ENCODE measurements at places on chromosomes 4 and X. TPM values are rescaled to one million over a fixed set of nuclear protein-coding genes. Genes with fewer than 3 reads are reported as not detected.

The WNK3 gene
- 6.4 TPM for polyA plus RNA-seq

The EDA2R gene
- 0.75 TPM for polyA plus RNA-seq

The TMSB15B gene
- polyA plus RNA-seq, result 15.8 TPM

DNA sequence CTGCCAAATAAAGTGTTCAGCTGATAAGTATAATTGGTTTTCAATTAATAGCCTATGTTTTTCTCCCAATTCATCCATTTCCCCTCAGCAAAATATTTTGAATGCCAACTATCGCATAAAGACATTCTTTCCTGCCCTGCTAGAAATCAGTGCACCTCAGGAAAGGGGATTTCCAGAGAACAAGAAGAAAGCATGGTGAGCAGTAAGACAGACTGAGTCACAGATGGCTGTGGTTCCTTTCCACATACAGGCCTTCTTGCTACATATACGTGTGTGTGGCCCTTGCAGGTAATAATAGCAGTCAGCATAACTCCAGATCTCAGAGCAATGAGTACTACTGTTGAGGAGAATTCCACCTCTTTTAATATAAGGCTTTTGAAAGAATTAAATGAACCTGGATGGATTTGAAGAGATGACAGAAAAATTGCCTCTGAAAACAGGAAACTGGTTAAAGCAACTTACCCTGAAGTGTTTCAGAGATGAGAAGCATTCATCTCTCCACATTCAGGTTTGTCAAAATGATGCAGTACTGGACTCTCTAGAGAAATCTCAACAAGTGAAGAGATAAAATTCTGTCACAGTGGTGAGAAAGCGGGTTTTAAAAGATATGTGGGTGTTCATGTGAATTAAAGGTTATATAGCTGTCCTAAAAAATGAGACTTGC is 13.6 kb downstream of the GASK1B start:
- no peak for DNase-seq

DNA sequence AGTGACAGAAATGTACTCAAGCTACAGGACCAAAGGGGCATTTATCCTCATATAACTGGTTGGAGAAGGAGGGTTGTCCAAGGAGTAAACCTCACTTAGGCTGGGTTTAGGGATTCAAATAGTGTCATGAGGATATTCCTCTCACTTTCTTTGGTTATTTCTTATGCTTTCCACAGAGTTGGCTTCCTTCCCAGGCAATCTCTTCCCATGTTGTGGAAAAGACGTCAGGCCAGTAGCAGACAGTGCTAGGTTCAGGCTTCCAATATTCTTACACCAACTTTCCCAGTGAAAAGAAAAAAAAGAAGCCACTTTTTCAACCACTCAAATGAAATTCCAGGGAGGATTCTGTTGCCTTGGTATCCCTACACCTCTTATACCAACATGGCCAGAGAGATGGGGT is 653.0 kb downstream of the C4orf33 start:
- no peak for DNase-seq

DNA sequence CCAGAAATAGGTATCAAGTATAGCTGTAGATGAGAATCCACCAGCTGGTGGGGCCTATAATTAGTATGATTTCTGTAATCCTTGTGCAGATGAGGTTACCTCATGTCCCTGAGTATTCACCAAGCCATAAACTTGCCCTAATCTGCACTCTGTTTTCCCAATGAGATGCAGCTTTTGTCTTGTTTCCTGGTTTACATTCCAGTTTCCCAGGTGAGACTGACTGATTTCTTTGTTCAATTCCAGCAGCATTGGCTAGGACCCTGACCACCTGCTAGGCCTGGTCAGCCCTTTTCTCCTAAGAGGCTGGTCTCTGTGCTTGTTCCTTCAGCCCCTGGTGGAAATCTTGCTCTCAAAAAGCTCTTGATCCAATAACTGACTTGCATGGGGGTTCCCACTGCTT is 44.6 kb downstream of the GABRB1 start:
- no peak for DNase-seq

GRCh38 chrX:20015422-20015821 is 24.6 kb upstream of the BCLAF3 start:
- DNase-seq, result no peak

DNA sequence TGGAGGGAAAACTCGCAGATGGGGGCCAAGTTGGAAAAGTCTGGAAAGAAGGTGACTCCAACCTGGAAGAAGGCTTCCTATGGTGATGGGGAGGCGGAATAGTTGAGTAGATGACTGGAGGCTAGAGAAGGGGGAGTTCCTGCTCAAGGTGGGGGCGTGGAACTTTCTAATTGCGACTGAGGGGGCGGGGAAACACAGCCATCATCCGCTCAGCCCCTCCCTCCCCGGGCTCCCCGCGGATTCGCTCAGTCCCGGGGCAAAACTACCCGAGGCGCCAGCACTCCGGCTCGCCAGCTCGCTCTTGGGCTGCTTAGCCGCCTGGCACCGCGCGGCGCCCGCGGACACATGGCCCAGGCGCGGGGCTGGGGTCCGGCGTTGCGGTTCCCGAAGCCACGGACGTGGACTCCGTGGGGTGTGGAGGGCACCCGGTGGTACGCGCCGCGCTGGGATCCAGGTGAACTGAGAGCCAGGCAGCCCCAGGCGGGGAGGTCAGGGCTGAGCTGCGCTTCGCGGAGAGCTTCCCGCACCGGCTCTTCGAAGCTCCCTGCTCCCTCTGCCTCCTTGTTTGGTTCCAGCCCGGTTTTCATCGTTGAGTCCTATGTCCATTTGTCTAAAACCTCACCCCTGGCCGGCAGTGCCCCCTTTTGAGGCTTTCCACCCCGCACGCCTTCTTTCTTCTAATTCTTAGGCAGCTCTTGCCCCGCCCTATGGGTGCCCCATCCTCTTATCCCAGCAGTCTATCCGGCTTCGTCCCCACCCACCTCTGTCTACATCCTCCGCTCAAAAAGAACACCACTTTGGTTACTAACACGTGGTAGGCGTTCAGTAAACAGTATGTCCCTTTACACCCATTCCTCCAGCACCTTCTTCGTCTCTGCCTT is 38.9 kb downstream of the STARD8 start:
- DNase-seq, result no peak

- DNase-seq, result peak; percentile 12
Measured at GRCh38 chr4:83772685-83773084, 236.8 kb downstream of the GPAT3 start.
